ENCODE measurements at places on chromosomes 5 and 9.

- DNase-seq: no peak
Observed at GRCh38 chr9:35781066-35781465, 10.3 kb upstream of the NPR2 start.

DNA sequence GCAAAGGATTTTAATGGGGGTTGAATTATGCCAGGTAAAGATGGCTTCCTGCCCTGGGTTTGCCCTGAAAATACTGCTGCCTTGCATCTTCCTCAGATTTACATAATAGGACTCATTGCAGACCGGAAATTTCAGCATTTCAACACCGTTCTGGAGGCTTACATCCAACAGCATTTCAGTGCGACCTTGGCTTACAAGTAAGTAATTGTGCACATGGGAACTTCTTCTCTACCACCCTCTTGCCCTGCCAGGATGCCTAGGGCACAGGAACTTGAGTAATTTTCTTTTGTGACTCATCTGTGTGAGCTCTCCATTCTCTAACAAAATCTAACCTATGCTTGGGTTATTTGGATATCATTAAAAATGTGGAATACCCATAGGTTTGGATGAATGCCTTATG lies 80.2 kb downstream of the DOCK2 start:
- no peak for DNase-seq

DNA sequence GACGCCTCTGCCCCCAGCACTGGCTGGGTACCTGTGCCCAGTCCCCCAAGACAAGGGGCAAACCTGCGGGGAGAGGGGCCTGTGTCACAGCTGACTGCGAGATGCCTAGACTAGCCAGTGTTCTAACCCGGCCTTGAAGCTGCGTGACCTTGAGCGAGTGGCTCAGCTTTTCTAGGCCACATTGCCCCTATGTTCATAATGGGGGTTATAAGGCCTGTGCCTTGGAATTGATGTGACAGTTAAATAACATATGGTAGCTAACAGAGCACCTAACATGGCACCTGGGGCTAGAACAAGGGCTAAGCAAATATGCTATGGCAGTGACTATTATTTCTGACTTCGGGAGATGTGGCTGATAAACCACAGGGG lies 22.8 kb upstream of the COL27A1 start:
- DNase-seq: no peak

DNA sequence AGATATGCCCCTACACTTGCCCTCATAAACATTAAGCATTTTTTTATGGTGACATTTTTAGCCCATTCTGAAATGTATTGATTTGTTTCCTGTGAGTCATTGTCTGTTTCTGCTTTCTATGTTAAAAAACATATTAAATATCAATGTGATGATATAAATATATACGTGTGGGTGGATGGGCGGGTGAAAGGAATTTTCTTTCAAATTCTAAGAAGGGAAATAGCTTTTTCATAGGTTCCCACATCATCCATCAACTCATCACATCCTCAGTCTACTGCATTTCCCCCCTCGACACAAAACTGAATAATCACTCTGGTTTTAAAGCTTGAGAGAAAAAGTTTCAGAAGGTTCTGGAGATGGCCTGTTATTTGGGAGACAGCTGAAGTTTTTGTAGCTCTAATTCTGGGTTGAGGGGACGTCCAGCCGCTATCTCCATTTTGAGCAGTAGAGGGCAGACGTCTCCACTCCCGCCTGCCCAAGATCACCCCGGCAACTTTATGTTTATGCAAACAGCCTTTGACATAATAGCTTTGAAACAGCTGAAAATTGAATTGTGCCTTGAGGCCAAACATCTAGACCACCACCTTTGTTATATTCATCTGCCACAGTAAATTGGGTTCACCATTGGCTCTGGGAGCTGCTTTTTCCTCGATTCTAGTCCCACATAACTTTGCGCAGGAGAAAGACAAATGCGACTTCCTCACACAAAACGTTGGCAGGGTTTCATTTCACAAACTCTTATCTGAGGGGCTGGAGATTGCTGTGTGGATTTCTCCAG lies 216.2 kb upstream of the CLINT1 start:
- DNase-seq: peak; percentile 3

DNA sequence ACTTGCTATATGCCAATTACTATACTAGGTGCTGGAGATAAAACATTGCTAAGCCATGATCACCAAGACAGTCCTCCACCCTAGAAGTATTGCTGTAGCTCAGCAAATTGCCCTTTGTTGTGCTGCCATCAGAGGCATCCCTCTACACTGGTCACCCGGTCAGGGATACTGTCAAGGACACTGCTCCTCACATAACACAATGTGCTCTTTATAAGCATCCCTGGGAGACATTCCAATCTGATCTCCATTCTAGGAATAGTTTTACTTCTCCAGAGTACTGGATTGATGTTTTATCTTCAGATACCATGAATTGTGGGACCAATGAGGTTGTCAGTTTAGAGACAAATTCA lies 10.4 kb upstream of the DNAJA1 start:
- no peak for DNase-seq

- no peak for DNase-seq
Observed at GRCh38 chr9:7342736-7343135, 456.8 kb downstream of the DMAC1 start.

- no peak for DNase-seq
Observed at GRCh38 chr5:53183880-53184279, 74.3 kb upstream of the MOCS2 start.

DNA sequence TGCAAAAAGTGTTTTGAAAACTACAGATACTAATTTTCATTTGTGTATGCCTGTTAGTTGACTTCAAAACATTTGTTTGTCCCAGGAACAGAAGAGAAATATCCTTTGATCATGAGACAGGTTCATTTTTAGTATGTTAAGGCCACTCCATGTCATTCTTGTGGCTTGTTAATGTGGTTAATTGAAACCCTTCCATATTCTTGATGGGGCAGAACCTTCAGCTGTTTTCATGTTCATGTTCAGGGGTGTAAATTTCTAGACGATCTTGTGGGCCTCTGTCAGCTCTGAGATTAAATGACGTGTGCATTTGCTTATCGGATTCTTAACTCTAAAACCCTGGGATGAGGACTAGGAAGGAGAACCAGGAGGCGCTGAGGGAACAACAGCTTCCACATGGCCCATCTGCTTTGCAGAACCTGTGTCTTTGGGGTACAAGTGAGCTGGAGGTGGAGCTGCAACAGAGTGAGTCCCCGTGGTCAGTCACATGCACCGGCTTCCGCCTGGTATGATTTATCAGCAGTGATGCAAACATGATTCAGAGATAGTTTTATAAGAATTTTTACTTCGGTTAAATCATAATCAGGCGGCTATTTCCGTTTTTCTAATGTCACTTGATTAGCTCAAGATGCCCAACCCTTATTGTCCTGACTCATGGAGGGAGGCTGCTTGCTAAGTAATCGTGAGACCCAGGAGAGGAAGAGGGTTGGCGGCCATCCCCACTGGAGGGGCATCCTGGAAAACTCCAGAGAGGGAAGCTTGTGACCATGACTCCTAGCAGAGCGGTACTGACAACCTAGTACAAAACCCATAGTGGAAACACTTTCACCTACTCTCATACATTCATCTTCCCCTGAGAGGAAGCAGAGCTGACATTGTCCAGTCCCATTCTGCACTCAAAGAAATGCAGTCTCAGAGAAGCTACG lies 138.4 kb downstream of the C9orf152 start:
- DNase-seq: no peak

DNA sequence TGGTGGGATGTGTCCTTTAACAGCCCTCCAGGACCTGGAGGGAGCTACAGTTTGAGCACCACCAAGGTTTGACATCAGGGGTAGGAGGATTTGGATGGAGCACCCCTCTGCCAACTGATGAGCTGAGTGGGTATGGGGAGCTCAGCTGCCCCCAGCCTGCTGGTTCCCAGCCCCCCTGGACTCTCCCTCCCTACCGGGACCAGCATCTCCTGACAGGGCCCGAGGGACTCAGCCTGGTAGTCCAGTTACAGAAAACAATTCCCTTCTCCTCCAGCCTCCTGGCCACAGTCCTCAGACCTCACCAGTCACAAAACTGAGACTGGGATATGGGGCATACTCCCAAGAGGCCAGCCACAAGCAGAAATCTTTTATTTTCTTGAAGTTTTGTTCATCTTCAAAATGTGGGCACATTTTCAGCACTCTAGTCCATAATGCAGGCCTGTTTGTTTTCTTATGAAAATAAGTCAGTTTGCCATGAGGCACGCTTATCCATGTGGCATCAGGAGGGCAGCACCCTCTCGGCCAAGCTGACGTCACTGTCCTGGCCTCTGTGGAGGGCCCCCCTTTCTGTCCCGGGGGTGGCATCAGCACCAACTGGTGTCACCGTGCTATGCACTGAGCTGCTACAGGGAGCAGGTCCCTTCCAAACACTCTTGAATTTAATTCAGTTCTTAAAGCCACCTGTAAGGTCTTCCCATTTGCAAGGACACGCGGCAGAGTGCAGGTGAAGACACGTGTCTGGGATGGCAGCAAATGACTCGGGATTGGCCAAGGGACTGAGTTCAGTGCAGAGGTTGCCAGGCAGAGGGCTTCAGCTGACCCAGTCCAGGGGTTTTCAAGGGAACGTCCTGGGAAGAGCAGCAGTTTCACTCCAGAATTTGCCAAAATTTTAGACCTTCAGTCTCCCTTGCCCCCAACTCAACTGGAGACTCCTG lies 187.6 kb downstream of the GADD45G start:
- DNase-seq: no peak

- no peak for DNase-seq
Observed at GRCh38 chr9:25427898-25428297, 250.3 kb downstream of the TUSC1 start.

DNA sequence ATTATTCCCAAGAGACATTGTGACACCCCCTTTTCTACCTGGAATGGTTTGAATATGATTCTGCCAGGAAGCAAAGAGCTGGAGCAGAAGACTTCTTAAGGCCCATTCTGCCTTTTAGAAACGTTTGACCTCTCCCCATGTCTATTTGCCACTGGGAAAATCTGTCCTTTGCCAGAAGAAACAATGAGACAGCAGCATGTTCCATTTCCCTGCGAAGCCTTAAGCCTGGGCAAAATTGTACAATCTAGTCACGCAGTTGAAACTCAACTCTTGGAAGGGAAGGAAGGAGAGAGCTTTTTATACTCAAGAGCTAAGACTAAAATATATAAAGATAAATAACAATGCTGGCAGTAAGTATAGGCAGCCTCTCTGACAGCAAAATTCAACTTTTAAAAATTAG lies 22.1 kb upstream of the SPOCK1 start:
- no peak for DNase-seq

DNA sequence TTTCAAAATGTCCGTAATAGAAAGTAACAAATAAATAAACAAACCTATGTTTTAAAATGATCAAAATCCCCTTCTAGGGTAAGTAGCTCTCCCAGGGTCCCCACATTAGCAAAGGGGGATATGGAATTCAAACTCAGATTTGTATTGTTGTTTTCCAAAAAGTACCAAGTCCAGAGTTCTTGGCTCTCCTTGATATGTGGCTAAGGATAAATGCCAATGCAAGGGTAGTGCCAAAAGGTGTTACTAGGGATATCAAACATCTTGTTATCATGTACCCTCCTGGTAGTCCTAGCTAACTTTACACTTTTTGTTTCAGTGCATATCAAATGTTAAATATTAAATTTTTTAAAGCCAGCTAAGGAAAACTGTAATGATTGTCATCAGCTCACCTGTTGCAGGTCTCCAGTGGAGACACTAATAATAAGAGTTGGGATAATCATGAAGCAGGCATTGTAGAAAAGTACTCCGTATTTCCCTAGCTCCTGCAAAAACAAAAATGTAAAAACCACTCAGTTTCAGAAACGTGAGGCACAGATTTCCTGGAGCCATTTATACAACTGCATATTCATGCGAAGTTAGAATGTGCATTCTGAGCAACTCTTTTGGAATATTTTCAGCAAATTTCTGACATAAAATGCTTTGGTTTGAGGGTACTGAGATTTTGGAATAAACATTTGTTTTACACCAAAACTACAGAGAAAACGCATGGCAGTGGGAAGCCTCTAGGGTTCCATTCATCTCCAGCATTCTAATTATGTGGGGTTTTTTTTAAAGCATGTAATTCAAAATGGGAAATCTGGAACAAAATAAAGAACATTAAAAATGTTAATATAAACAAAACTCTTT lies 39.8 kb downstream of the SLC35D2 start:
- no peak for DNase-seq

DNA sequence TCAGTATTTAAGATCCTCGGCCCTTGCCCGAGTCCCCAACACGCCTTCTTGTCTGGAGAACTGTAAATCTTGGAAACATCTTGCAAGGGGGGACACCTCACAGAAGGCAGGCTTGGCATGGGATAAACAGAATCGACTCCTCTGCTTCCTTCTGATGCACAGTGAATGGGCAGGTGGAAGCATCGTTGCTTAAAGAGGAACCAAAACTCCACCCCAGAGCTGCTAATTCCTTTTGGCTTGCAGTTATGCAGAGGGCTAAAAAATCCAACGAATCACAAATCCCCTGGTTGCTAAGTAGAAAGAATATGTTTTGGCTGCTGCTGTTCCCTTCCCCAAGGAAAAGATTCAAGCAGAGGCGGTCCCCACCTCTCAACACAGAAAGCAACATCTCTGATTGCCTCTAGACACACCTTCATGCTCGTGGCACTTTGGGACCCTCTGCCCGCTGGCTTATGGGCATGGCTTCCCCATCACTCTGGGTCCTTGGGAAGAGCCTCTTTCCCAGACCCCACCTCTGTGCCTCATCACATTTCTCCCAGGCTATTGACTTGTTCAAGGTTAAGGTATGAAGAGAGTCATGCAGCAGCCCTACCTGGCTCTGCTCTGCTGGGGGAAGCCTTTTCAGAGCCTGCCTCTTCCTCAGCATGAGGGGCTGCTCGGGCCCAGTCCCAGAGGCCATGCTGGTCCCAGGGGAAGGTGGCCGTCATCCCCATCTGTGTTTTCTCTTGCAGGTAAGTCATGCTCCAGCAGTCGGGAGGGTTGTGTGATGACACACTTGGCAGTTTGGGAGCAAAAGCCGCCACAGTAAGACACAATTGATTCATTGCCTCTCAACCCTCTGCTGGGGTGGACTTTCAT lies 137.1 kb downstream of the KCNIP1 start:
- DNase-seq: no peak

DNA sequence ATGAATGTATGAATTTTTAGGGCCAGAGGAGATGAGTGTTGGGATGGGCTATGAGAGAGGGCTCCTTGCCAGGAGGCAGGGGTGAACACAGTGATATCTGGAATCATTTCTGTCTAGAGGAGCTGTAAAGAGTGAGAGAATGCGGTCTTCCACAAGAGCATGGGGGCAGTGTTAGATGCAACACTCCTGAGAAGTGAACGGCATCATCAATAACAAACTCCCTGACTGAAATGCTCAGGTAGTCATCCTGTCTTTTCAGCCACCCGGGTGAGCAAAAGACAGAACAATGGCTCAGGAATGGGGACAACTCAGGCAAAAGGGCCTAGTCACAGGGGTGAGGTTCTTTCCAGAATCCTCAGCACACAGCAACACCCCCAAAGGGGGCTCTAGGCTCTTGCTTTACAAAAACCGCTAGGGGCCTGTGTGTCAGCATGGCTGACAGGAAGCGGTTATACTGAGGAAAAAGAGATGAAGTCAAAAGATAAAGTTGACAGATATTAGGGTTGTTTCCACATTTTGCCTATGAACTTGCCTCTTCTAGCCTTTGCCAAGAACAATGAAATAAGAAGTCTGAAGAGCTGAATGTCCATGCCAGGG lies 104.6 kb upstream of the LRRTM2 start:
- DNase-seq: no peak
